ENCODE measurements at places on chromosomes 2 and 18.

DNA sequence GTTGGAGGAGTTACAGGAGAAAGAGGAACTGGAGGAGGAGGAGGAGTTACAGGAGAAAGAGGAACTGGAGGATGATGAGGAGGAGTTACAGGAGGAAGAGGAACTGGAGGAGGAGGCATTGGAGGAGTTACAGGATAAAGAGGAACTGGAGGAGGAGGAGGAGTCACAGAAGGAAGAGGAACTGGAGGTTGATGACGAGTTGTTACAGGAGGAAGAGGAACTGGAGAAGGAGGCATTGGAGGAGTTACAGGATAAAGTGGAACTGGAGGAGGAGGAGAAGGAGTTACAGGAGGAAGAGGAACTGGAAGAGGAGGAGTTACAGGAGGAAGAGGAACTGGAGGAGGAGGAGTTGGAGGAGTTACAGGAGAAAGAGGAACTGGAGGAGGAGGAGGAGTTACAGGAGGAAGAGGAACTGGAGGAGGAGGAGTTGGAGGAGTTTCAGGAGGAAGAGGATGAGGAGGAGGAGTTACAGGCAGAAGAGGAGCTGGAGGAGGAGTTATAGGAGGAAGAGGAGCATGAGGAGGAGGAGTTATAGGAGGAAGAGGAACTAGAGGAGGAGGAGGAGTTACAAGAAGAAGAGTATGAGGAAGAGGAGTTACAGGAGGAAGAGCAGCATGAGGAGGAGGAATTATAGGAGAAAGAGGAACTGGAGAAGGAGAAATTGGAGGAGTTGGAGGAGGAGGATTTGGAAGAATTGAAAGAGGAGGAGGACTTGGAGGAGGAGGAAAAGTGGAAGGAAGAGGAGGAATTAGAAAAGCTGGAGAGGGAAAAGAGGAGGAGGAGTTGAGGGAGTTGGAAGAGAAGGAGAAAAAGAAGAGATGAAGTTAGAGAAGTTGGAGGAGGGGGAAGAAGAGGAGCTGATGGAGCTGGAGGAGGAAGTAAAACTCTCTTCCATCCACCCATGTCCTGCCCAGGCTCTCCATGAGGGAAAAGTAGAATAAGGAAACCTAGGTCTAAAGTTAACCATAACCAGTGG is 37.2 kb downstream of the CLASP1 start:
- DNase-seq, result no peak

DNA sequence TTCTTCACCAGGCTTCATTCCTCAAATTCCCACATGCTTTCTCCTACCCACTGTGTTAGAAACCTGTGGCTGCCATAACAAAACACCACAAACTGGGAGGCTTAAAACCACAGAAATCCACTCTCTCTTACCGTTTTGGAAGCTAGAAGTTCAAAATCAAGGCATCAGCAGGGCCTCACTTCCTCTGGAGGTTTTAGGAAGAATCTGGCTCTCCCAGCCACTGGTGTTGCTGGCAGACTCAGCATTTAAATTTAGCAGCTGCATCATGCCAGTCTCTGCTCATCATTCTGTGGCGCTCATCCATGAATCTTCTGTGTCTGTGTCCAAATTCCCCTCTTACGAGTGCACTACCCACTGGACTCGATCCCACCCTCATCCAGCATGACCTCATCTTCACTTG is 248.5 kb downstream of the ZNF516 start:
- DNase-seq, result no peak

DNA sequence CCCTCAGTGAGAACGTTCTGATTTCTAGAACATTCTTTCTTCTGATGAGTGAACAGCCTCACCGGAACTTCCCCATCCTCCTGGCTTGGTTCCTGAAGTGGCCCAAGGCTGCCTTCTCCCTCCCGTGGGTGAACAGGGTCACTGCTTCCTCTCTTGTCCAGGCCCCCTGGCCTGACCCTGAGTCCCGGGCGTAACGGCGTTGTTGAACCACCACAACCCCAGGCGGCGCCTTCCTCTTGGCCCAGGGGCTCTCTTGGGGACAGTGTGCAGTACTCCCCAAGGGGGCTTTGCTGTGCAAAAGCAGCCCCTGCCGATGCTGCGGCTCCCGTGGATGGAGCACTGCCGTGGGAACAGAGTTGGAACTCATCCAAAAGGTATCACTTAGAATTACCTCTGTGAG is 147.2 kb downstream of the TSN start:
- DNase-seq, result no peak

DNA sequence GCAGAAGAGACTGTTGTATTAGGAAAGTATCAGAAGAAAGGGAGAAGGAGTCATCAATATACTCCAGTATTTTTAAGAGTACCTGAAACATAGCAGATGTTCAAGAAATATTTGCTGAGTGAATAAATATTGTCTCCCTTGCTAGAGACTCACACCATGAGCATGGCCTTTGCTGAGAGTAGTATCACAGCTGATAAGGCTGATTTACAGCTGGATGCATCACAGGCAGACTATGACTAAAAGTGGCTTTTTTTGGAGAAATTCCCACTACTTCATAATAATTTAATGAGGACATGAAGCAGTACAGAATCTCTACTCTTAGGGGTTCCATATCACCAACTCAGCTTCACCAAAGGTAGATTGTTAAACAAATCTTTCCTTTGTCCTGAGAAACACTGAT is 373.3 kb downstream of the RBM43 start:
- DNase-seq, result peak; percentile 57

DNA sequence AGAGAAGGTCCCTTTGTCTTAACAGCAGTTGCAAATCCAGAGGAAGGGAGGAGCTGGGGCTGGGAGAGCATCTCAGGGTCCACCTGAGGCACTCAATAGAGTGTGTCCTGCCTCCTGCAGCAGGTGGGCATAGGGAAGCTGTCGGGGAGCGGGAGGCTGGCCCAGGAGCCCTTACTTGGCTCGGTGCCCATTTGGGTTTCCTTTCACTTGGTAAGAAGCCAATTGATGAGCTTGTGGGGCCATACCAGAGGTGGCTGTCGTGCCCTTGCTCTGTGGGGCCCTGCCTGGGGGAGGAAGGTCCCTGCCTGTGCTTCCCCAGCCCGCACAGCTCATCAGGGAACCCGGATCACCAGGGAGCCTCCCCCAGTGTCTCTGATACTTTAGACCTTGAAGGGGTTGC is 229.7 kb downstream of the DYSF start:
- DNase-seq, result no peak

- DNase-seq, result no peak
Observed at GRCh38 chr2:23378496-23378895, 6.5 kb upstream of the KLHL29 start.
